BJ (cell line): ENCODE measurements at places on chromosomes 11 and 22.

DNA sequence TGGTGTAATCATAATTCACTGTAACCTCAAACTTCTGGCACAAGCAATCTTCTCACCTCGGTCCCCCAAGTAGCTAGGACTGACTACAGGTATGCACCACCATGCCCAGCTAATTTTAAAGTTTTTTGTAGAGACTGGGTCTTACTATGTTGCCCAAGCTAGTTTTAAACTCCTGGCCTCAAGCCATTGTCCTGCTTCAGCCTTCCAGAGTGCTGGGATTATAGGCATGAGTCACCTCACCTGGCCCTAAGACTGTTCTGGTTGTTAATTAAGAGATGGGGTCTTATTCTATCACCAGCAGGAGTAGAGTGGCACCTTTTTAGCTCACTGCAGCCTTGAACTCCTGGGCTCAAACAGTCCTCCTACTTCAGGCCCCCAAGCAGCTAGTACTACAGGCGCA is 52.0 kb upstream of the DEPDC7 start:
- DNase-seq, result no peak

DNA sequence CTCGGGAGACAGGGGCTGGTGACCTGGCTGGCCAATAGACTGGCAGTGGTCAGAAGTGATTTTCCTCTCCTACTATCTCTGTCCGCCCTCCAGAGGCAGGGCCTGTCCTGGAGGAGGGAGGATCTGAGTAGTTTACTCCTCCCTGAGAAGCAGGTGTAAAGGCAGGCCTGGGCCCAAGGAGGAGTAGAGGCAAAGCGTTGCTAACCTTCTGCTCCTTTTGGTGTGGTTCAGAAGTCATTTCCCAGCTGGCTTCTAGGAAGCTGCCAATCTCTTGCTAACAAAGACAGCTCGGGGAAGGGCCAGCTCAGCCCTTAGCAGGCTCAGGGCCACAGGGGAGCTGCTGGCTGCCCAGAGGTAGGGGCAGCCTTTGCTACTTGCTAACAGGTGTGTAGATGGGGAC is 151.1 kb upstream of the NECTIN1 start:
- no peak for DNase-seq

DNA sequence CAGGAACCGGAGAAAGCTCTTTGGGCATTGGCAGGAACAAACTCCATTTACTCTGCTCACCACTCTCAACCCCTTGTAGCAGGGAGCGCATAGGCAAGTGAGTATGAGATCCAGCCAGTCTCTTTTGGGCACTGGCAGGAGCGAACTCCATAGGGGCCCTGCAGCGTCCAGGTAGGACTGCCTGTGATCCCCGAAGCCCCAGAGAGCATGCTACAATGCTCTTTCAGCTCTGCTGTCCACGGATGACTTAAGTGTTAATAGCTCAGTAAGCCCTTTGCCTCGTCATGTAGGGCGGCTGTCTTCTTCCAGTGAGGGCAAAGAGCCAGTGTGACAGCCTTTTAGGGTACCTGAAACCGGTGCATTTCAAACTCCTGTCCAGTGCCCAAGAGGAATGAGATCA is 1525.6 kb upstream of the RAG2 start:
- DNase-seq, result no peak

GRCh38 chr22:40679249-40679963 is at the start of gene MCHR1:
TSS of gene MCHR1 (plus strand) at chr22:40679484. CDS start at chr22:40679653, 169 bp downstream.
- no peak for DNase-seq
